ENCODE measurements at places on chromosomes 7 and 10.

DNA sequence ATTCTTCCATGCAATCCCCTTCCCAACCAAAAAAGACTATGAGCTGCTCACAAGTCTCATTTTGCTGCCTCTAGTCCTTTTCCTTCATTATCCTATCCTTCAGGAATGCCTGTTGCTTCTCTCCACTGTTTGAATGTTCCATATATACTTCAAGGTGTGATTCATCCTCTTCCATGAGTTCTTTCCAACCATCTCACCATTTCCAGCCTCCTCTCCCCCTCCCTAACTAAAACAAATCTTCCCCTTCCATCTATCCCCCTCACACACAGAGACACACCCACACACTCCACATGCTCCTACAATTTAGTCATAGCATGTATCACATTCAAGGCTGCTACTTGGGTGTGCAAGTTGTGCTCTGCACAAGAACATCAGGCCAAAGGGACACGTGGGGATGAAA lies 254.3 kb downstream of the DYNC1I1 start:
- DNase-seq, result no peak

GRCh38 chr7:113015034-113015645 lies 71.5 kb downstream of the GPR85 start:
- DNase-seq, result peak; percentile 80

- no peak for DNase-seq
These were observed 87.3 kb downstream of the REEP3 start for GRCh38 chr10:63608511-63608910.

- DNase-seq, result no peak
These were observed 22.5 kb downstream of the SYPL1 start for GRCh38 chr7:106089647-106090046.

- DNase-seq, result no peak
These were observed 84.5 kb upstream of the C10orf90 start for GRCh38 chr10:126754966-126755365.

DNA sequence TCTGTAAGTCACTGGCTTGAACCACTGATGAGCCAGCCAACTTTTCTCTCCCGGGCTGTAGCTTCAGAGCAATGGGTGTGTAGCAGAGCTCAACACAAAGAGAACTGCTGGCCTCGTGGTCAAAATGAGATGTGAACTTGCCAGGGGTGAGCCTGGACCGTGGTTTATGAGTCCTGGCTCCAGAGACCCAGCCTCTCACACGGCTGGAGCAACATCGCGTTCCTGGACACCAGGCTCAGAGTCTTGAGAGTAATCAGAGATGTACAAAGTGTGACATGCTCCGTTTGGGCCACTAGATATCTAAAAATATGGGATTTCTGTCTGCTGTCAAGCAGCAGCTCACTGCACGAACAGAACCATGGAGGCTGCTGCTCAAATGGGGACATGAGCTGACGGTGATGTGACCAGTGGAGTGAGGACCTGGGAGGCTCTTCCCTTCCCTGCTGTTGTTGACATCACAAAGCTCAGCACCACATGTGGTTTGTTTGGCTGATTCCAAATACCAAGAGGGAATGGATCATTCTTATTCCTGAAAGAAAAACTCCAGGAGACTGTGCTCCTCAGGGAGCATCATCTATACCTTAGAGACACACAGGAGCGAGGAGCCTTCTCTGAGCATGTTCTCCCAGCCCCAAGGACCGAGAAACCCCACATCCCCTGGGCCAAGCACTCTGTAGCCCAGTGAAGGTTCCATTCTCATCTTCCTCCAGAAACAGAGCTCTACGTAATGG lies 9.2 kb upstream of the SVIL start:
- no peak for DNase-seq

- DNase-seq, result no peak
These were observed 51.5 kb downstream of the ESYT2 start for GRCh38 chr7:158777793-158778192.

DNA sequence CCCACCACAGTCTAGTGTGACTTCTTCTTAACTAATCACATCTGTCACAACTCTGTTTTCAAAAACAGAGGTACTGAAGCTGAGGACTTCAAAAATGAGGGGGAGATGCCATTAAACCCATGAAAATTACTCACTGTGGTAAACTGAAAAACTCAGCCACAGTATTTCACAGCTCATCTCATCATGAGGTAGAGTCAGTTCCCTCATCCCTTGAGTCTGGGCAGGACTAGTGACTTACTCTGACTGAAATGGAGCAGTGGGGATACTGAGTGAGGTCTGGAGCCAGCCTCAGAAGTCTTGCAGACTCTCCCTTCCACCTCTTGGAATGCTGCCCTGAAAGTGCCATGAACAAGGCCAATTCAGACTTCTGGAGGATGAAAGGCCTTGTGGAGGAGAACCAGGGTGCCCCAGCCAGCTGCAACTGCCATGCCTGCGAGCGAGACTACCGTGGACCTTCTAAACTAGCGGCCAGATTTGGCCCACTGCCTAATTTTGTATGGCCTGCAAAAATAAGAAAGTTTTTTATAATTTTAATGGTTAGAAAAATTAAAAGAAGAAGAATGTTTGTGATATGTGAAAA lies 24.7 kb upstream of the ANKRD1 start:
- no peak for DNase-seq

GRCh38 chr7:25353196-25353595 lies 124.9 kb upstream of the NPVF start:
- DNase-seq, result no peak

GRCh38 chr7:105675934-105676371 lies 94.7 kb upstream of the EFCAB10 start:
- no peak for DNase-seq

DNA sequence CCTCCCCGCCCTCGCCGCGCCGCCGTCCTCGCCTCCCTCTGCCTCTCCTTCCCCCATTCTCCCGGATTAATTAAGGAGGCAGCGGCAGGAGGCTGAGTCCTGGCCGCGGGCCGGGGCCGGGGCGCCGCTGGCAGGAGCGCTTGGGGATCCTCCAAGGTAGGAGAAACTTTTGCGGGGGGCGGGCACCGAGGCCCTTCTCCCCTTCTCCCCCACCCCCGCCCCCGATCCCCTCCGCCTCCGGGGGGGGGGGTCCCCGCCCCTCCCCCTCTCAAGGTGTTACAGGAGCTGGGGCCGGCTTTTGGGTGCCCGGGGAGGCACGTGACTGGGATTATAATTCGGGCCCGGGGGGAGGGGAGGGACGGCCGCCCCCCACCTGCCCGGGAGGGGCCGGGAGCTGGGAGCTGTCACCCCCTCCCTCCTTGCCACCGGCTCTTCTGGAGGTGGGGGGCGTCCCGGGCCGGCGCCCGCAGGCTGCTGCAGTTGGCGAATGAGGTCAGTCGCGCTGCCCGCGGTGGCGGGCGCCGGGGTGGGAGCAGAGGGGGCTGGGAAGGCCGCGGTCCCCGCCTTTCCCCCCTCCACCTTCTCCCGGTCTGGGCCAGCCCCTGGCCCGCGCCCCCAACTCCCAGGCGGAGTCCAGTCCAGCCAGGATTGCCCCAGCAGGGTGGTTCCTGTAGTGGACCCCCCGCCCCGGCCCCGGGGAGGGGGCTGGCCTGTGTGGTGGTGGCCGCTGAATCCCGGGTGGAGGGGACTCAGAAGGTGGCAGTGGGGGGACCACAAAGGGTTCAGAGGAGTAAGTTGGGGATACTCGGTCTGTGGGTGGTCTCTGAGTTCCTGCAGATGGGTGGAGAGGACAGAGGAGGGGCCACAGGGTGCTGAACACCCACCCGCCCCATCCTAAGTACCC lies 567 bp downstream of the GTF2IRD1 start:
- no peak for DNase-seq

- no peak for DNase-seq
These were observed 84.3 kb downstream of the TCERG1L start for GRCh38 chr10:131227163-131227740.

GRCh38 chr10:682931-683447 lies 6.5 kb downstream of the DIP2C start:
- peak; percentile 12 for DNase-seq

GRCh38 chr7:99105756-99106155 lies 38.2 kb downstream of the SMURF1 start:
- DNase-seq, result peak; percentile 30

GRCh38 chr10:6501931-6502330 lies 78.1 kb downstream of the PRKCQ start:
- no peak for DNase-seq

DNA sequence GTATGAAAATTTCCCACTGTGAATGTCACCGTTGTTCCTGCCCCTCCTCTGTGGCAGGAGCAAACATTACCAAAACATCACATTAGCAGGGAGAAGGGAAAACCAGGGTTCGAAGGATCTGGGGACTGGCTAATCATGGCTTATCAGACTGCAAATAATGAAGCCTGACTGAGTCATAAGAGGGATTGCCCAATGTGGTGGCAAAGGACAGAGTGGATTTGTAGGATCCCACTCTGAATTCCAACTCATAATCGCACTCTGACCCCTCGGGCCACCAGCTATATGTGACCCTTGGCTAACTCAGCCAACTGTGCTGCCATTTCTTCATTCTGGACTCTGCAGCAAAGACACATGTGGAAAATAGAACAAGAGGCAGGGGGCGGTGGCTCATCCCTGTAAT lies 347.3 kb upstream of the AUTS2 start:
- no peak for DNase-seq

GRCh38 chr10:119341459-119342301 lies 134.3 kb downstream of the GRK5 start:
- DNase-seq, result peak; percentile 54

DNA sequence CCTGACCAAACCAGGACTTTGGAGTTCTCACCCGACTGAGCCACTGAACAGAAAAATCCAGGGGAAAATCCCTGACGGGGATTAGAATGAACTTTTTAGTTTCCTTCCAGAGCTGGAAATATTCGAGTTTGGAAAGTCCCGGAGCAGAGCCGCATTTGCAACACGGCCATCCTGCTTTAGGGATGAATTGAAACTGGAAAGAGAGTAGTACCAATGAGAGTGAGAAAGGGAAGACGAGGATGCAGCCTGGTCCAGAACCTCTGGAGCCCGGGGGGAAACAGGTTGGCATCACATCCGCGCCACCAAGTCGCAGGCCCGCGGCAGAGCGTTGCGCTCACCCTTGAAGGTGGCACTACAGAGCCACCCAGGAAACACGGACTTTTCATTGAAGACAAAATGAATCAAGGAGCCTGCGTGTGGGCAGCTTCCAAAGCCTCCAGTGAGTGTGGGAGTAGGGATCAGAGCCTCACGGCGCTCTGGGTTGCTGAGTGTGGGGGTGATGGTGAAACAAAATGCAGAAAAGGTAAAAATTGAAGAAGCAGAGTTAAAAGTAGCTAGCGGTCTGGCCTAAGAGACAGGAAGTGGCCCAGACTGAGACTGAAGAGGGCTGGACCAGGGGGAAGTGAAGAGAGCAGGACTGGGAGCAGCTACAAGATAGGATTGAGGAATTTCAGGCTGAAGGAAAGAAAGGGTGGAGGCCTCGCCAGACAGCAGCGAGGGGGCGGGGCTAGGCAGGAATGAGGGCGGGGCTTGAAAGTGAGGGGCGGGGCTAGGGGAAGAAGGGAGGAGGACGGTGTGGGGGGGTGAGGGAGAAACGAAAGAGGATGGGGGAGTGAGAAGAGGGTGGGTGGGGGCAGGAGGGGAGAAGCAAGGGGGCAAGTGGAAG lies 1.8 kb downstream of the SMURF1 start:
- peak; percentile 88 for DNase-seq

DNA sequence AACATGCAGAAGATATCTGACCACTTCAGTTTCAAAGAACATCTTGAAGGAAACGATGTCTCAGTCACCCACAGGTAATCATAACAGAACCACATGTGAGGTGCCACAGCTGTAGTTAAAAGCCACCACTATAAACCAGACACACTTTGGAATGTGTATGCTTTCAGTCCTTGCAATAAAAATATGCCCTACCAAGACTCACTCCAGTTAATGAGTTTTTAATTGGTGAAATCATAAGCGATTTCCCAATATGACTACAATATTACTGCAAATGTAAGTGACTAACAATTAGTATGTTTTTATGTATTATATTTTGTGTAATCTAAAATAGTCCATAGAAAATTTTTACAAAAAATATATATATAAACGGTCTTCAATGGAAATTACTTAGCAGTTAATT lies 428.2 kb downstream of the PARD3 start:
- DNase-seq, result no peak

GRCh38 chr7:155497149-155497901 lies 39.4 kb downstream of the EN2 start:
- DNase-seq, result no peak

DNA sequence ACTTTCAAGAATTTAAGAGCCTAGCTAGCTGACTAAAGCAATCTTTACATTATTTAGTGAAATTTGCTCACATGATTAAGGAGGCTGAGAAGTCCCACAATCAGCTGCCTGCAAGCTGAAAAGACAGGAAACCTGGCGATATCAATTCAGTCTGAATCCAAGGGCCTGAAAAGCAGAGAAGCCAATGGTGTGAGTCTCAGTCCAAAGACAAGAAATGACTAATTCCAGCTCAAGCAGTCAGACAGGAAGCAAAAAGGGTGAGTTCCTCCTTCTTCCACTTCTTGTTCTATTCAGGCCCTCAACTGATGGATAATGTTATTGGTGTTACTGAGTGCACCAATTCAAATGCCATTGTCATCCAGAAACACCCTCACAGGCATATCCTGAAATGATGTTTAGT lies 1231.6 kb upstream of the CELF2 start:
- DNase-seq, result no peak

- no peak for DNase-seq
These were observed 278.2 kb downstream of the SNX13 start for GRCh38 chr7:17661982-17662585.

DNA sequence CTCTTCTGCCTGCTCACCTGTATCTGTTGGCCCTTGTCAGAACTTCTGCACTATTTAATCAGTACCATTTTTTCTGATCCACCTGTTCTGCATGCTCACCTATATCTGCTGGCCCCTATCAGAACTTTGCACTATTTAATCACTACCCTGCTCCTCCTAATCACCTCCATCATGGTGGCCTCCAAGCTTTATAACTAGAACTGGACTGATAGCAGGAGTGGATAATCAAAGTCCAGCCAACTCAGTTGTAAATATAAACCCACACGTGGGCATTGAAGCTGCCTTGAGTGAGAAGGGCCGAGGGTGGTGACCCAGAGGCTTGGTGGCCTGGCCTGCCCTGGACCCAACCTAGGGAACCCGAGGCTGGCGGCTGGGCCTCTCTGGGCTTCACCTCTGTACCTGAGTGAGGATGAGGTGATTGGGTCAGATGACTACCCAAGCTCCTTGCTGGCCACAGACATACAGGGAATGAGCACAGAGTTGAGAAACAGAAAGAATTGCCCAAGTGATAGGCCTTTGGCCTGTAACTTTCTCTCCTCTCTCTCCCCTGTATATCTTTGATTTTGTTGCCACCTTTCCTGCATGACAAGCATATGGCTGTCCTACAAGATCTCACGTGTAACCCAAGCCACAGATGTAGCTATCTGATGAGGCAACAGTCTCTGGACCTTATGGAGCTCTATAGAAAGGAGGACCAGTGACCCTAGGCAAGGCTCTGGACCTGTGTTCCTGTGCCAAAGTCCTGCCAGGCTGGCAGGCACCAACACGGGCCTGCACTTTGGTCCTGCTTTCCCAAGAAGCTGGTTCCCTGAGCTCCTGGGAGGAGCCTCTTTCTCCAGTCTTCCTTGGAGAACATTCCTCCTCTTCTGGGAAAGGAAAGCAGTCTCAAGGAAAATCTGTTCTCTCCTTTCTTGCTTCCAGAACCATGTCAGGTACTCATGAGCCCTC lies 23.4 kb upstream of the FAM3C start:
- no peak for DNase-seq

Data from ACHN (cell line).